ENCODE measurements at places on chromosomes 13 and 19.

- no peak for DNase-seq
Measured at GRCh38 chr13:109383683-109384082, 402.7 kb downstream of the IRS2 start.

DNA sequence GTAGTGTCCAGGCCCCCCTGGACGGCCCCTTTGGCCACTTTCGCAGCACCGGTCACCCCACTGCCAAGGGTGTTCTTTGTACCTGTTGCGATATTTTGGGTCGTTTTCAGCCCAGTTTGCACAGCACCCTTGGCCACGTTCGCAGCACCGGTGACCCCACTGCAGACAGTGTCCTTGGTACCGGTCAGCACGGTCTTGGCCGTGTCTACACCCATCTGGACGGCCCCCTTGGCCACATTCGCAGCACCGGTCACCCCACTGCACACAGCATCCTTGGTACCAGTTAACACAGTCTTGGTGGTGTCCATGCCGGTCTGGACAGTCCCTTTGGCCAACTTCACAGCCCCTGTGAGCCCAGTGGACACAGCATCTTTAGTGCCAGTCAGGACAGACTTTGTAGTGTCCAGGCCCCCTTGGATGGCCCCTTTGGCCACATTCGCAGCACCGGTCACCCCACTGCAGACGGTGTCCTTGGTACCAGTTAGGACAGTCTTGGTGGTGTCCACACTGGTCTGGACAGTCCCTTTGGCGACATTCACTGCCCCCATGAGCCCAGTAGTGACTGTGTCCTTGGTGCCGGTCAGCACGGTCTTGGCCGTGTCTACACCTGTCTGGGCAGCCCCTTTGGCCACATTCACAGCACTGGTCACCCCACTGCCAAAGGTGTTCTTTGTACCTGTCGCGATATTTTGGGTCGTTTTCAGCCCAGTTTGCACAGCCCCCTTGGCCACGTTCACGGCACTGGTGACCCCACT lies 6.8 kb downstream of the PLIN4 start:
- DNase-seq = no peak

DNA sequence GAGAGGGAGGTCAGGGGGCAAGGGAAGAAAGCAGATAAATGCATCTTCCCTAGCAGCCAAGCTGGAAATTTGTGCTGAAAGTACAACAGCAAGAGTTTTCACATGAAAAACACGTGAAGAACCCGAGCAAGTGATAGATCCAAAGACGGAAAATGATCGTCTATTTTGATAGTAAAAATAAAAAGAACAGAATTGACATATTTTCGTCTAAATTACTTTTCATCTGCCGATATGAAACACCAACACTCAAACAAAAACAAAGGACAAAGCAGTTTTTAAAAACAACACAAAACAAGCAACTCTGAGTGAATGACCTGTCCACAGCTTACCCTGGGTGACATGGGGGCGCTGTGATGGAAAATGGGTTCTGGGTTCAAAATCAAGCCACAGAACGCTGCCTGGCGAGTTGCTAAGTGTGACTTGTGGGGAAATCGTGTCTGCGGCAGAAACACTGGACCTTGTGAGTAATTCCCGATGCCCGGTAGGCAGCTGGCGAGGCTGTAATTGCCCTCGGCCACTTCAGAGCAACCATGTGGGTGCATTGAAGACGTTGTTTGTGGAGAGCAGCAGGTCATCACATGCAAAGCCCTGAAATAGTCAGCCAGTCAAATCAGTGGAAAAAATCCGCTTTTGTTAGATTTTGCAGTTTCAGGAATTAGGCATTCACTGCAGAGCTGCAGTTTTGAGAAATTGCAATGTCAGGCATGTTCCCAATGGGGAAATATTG lies 7.4 kb downstream of the SOX1 start:
- no peak for DNase-seq

- no peak for DNase-seq
Measured at GRCh38 chr13:50011461-50011860, 3.8 kb upstream of the KCNRG start.

- no peak for DNase-seq
Measured at GRCh38 chr19:343941-344624, 513 bp downstream of the MIER2 start.

- DNase-seq = no peak
Measured at GRCh38 chr13:108070491-108070890, 144.8 kb downstream of the LIG4 start.

All from activated gamma-delta T cell treated with Interleukin-2 at 50 U/mL for 16 hours (primary cell).